ENCODE measurements at places on chromosomes 1 and 21.

DNA sequence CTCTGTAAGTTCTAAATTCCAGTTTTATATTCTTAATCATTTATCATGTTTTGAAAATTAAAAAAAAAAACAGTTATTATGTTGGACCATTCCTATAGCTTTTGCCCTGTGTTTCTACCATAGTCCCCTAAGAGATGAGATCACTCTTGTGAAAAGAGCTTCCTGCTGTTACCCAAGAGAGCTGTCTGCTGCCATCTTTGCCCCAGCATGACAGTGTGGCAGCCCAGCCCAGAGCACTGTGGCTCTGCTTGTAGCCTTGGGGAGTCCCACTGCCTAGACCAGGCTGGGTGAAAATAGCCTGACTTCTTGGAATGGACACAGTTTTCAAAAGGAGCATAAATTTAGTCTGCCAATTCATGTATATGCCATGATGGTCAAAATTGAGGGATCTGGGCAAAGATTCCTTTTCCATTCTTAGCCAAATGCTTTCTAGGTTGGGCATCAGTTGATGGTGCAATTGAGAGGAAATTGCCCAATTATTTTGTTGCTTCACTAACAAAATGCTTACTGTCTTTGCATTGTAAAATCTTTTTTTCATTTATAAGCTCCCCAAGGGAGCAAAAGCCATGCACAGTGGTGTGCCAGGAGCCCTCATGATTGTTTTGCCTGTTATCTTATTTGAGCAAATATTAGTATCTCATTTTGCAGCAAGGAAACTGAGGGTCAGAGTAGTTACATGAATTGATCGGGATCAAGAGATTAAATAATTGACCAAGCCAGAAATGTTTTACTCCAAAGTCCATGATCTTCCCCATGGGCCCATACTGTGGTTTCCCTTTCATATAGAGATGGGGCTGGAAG is 72.8 kb downstream of the ETS2 start:
- no peak for DNase-seq

DNA sequence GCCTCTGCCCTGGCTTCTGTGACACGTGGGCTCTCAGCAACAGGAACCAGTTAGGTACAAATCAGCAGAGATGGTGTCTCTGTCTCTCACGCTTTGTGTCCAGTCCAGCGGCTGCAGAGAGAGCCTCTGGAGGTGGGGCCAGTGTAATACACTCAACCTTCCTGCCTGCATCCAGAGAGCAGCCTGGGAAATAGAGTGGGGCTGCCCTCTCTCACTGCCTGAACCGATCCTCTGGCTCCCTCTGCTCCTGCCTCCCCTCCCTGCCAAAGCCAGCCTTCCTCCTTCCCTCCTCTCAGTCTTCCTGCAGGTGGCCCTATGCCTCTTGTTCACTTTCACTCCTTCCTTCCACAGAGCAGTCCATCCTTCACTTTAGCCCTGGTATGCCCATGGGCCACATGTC is at the start of gene ZNF648:
Gene ZNF648, minus strand, starts transcription at position 119 of the 400 bp plus-strand sequence. CDS start 3,702 bp downstream, outside the sequence.
- DNase-seq, result no peak

GRCh38 chr1:204319027-204319426 is 40.7 kb downstream of the PLEKHA6 start:
- DNase-seq, result no peak

- DNase-seq, result no peak
Measured at GRCh38 chr1:24438423-24438901, 22.9 kb downstream of the NIPAL3 start.

DNA sequence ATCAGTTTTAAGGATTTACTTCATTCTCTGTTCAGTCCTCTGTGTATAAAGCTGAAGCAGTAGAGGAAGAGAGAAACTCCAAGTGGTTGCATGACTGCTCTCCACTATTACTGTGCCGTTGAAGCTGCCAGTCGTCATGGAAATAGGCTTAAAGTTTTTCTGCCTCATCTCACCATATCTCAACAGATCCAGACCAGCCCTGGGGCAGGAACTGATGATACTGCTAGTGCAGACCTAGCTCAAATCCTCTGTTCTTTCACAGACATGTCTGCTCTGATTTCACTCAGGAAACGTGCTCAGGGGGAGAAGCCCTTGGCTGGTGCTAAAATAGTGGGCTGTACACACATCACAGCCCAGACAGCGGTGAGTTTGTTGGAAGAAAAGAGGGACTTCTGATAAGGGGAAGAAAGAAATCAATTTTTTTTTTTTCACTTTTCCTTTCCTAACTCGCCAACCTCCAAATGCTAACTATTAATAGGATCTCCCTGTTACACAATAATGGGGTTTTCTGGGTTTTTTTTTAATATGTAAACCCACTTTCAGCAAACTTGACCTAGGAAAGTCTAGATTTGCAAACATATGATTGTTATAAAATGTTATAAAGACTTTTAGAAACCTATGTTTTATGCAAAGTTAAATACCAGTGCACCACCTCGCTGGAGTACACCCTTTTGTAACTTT is 22.2 kb upstream of the STRIP1 start:
- no peak for DNase-seq
